ENCODE measurements at places on chromosomes 5 and 9.

DNA sequence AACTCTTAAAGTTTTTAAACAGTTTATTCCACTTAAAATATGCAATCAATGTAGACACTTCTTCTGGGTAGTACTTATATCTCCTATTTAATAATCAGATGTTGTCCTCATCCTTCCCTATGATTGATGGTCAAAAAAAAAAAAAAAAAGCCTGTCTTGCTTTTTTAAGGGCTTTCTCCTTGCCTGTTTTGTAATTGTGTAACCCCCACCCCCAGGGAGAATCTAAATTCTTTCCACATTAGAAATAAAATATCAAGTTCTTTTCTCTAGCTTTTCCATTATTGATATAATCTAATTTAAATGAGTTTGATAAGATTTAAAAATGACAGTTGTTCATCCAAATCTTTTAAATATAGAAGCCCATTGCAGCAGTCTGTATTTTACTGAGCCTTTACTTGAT is 119.7 kb downstream of the CHSY3 start:
- no peak for DNase-seq

DNA sequence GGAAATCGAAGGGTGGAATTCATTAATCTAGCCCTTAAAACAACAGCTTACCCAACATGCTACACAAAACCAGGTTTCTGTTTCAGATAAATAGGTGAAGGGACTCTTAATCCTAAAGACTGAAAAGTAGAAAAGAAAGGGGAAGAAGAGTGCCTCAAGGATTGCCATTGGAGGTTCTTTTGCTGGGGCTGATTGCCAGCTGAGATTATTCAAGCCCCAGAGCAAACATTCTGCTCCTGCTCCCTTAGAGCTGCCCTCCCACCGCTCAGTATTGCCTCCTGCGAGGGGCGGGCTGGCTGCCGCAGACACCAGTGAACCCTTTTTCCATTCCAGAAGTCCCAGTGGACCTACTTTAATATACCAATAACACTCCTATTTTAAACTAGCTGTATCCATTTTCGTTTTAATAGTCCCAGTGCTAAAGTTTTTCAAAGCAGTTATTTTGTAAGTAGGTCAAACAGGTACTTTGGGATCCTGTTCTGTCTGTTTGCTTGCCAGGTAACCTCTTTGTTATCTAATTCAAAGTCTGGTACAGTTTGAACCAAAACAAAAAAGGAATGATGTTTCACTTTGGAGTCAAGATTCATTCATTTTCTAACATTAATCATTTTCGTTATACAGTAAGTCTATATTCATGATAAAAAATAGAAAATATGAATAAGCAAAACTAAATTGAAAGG is 38.6 kb downstream of the HMGCS1 start:
- DNase-seq: no peak

- no peak for DNase-seq
These were observed 131.0 kb upstream of the CCNG1 start for GRCh38 chr5:163306421-163306820.

GRCh38 chr5:126976520-126977172 is 53.7 kb downstream of the MARCHF3 start:
- DNase-seq: no peak

GRCh38 chr5:123785162-123786071 is 273.4 kb downstream of the CSNK1G3 start:
- DNase-seq: peak; percentile 40

DNA sequence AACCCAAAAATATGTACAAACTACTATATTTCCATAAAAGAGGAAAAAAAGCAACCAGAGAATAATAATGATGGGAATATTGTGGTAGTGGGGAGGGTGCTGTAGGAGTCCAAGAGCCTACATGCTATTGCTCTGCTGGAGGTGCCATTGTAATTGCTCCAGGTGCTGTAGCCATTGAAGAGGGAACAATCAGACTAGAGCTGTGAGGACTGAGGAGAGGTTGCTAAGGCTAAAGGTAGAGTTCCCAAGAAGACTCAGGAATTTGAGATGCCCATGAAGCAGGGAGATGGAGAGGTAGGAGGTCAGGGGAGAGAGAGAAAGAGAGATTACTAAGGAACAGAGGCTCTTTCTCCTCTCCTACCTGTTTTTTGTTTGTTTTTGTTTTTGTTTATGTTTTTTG is 394.0 kb downstream of the DMRTA1 start:
- DNase-seq: no peak

Measured in fibroblast of villous mesenchyme (primary cell).